COR-L47 (cell line): ENCODE measurements at places on chromosomes 4 and X.

GRCh38 chr4:119299260-119299671, 22.7 kb downstream of the FABP2 start:
- no peak for DNase-seq

DNA sequence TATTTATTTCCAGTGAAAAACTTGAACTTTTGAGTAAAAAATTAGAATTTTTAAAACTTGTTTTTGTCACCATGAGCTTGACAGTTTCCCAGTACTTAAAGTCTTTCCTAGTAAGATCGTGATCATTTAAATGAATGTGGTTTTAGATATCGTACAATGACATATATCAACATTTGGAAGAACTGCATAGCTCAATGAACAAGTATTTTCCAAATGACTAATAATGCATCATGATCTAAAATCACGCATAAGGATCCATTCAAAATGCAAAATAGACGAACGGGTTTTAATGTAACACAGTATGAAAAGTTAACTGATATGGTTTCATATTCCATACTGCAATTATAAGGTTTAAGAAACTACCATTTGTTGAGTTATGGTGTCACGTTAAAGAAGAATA, 4.1 kb upstream of the NDNF start:
- DNase-seq, result no peak

GRCh38 chrX:142089193-142089592, 115.9 kb downstream of the MAGEC2 start:
- DNase-seq, result no peak

- no peak for DNase-seq
Measured at GRCh38 chr4:173367946-173368345, 2.8 kb upstream of the SAP30 start.

GRCh38 chrX:102892103-102892502, 45.0 kb upstream of the RAB40AL start:
- DNase-seq, result no peak

GRCh38 chr4:5361968-5362367, 310.7 kb downstream of the STK32B start:
- DNase-seq, result no peak

- no peak for DNase-seq
Measured at GRCh38 chr4:122508083-122508482, 51.6 kb upstream of the IL2 start.

- DNase-seq, result no peak
Measured at GRCh38 chrX:44312421-44312820, 31.1 kb downstream of the EFHC2 start.

DNA sequence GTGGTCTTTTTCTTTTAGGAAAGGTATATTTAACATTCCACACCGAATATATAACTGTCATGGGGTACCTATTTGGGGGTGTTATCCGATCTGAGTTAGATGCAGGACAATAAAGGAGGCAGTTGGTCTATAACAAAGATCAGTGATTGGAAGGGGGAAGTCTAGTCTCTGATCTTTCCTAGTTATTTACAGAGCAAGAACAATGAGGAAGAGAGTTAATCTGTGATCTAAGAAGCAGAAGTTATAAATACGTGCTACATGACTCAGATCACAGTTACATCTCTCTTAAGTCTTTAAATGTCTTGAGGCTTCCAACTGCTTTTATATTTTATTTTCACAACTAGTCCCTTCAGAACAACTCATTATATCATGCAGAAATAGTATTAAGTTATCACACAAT, 33.2 kb upstream of the ARMCX4 start:
- DNase-seq, result no peak

GRCh38 chr4:118361192-118361591, 8.4 kb upstream of the PRSS12 start:
- DNase-seq, result no peak

- no peak for DNase-seq
Measured at GRCh38 chr4:125062115-125063050, 252.4 kb upstream of the FAT4 start.

GRCh38 chr4:113837397-113837796, 75.9 kb upstream of the CAMK2D start:
- no peak for DNase-seq

- DNase-seq, result no peak
Measured at GRCh38 chr4:8200302-8200975, 1.3 kb downstream of the SH3TC1 start.

GRCh38 chrX:103681443-103681842, 5.1 kb downstream of the MORF4L2 start:
- DNase-seq, result no peak

- DNase-seq, result no peak
Measured at GRCh38 chr4:74031576-74031975, 6.9 kb downstream of the CXCL3 start.

- DNase-seq, result no peak
Measured at GRCh38 chrX:40945361-40945713, 139.9 kb upstream of the USP9X start.

DNA sequence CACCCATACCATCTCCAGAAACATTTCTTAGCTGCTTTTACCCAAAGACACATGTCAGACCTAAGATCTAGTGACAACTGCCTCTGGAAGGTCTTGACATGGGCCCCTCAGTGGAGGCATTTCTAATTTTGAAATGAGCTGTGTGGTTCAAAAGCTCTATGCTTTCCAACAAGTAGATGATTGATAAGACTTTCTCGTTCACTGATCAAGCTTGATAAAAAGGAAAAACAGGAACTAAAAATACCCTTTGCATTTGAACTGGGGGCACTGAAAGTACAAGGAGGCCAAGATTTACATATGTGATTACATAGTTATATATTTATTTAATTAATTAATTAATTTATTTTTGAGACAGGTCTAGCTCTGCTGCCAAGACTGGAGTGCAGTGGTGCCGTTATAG, 61.3 kb upstream of the SCOC start:
- no peak for DNase-seq

- no peak for DNase-seq
Measured at GRCh38 chr4:7762376-7763030, 177.2 kb downstream of the AFAP1 start.

GRCh38 chr4:38711066-38711465, 47.1 kb downstream of the KLF3 start:
- no peak for DNase-seq

- DNase-seq, result no peak
Measured at GRCh38 chr4:24513718-24514117, 70.6 kb downstream of the DHX15 start.

GRCh38 chrX:149527705-149528104, 13.1 kb upstream of the EOLA1 start:
- no peak for DNase-seq

- no peak for DNase-seq
Measured at GRCh38 chr4:108940634-108941033, 177.8 kb upstream of the ETNPPL start.

- no peak for DNase-seq
Measured at GRCh38 chrX:93875621-93876282, 201.7 kb downstream of the FAM133A start.

DNA sequence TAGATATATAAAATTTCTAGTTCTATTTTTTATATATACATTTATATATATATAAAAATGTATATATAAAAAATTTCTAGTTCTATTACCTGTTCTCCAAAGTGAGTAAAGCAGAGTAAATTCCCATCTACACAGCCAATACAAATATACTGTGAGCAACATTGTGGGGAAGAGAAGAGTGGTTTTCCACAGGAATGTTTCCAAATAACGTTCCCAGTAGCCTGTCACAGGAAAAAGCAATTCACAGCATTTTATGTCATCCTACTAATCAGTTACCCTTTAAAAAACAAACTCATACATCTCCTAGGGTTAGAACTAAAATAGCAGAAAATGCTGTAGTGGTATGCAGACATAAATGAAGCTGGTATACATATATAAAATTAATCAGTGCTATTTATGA, 44.5 kb downstream of the AASDH start:
- no peak for DNase-seq

DNA sequence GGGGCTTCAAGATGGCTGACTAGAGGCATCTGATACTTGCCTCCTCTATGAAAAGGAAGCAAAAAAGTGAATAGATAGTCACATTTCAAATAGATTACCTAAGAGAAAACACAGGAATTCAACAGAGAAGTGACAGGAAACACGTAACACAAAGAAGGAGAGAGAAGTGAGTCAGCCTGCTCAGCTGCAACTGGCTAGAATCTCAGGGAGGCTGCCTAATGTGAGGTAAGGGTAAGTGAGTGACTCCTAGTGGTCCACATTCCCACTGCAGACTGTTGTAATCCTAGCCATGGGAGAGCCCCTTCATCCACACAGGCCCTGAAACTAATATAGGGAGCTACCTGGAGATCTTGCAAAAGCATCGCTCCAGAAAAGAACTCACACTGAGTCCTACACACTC, 179.2 kb downstream of the SLC7A11 start:
- no peak for DNase-seq

GRCh38 chr4:180923486-180923885, 1319.7 kb upstream of the TENM3 start:
- no peak for DNase-seq

GRCh38 chr4:40446839-40447238, 111.7 kb downstream of the CHRNA9 start:
- DNase-seq, result no peak

DNA sequence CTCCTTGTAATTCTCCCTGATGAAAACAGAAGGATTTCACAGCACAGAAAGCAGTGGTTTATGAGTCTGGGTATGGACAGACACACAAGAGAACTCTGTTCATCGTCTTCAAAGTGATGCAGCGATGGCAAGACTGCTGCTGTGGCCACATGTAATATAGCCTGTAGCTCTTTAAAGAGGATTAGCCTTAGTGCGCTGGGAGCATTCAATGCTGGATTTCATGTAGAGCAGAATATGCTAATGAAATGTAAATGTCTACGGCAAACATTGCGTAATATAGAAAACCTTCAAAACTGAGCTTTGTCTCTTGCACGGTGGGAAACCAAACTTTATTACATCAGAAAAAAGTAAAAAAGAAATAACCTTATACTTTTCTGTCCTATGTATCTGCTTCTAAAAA, 42.9 kb downstream of the ALPK1 start:
- DNase-seq, result no peak

GRCh38 chrX:1215123-1215823, 2.8 kb upstream of the CRLF2 start:
- DNase-seq, result no peak

DNA sequence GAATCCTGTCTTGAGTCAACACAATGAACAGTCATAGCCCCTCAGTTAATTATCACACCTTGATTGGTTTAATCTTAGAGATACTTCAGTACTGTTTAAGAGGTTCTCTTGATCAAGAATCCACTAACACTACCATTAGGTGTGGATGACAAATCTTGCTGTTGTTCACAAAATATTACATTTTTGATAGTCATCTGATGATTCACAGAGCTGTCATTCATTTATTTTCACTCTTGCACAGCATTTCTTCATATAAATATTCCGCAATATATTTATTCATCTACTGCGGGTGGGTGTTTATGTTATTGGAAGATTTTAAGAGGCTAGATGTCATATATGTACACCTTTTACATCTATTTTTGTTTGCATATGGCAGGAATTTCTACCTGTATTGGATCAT, 1138.1 kb upstream of the PRKX start:
- no peak for DNase-seq

DNA sequence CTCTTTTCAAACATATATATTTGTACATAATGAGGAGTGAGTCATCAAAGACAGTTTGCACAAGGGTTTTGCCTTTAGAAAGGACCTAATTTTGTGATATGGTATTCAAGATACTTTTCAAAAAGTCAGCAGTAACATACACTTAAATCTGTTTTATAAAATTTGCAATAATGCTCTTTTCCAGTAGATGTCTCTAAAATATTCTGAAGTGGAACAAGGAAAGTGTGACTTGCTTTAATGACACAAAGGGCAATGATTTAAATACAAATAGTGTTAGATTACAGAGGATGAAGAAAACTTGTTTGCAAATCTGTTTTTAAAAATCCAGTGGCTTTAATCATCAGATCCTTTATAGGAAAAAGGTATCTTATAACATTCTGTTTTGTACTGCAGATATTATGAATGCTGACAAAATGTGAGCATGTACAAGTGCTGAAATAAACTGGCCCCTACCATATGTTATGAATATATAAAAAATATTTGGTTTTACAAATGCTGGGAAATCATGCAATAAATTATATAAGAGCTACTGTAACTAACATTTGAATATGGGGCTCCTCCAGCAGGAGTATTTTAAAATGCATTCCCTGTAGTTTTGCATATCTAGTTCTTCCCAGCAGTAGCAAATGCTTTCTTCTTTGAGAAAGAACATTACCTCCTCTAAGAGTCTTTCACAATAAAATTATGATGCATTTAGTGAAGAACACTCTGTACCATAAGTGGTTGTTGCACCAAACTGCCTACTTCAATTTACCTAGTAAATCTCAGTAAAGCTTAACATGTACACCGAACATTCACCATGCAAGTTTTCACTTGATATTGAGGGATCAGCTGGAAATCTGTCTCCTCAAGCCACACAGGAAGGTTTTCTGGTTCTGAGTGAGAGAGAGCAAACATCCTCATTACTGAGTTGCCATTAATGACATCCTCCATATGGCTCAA, 20.2 kb downstream of the MMRN1 start:
- DNase-seq, result no peak

DNA sequence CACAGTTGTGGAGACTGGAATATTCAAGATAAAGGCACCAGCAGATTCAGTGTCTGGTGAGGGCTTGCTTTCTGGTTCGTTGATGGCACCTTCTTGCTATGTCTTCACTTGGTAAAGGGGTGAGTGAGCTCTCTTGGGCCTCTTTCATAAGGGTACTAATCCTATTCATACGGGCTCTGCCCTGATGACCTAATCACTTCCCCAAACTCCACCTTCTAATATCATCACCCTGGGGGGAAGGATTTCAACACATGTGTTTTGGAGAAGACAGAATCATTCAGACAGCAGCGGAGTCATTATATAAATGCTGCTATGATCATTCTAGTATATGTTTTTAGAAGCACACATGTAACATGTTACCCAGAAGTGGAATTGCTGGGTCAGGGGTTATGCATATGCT, 295.3 kb upstream of the CTSO start:
- DNase-seq, result no peak

DNA sequence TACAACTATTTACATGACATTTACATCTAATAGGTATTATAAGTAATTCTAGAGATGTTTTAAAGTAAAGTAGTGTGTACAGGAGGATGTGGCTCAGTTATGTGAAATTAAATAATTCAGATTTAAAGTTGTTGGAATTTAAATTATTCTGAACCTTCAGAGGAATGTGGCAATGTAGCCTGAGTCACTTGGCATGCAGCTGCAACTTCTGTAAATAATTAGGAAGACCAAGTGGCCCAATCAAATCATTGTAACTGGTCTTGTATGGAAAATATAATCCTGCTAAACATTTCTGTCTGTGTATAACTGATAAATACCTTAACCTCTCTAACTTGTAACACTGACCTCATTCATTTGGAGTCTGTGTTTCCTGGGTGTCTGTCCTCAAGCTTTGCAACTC, 828.9 kb downstream of the GLUD2 start:
- DNase-seq, result no peak

DNA sequence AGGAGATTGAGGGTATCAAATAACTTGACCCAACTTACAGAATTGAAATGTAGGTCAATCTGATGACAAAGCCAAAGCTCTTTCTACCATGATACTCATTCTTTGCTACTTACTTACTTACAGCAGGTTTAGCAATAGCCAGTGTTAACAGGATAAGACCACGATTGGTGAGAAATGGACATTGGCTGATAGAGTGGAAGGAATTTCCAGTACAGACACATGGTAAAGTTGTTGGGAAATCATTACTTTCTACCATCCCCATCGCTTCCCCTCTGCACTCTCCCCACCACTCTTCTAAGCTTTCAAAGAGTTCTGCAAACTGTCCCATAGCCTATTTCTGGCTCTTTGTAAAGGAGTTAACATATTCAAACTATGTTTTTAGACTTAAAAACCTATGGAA, 119.7 kb downstream of the CHRNA9 start:
- DNase-seq, result no peak
